ENCODE measurements at places on chromosomes 6 and 20.
A peak's percentile ranks its signal among the peaks of the same experiment; 100 is the strongest.

GRCh38 chr6:131779304-131779703, 28.5 kb upstream of the ENPP1 start:
- no peak for DNase-seq

DNA sequence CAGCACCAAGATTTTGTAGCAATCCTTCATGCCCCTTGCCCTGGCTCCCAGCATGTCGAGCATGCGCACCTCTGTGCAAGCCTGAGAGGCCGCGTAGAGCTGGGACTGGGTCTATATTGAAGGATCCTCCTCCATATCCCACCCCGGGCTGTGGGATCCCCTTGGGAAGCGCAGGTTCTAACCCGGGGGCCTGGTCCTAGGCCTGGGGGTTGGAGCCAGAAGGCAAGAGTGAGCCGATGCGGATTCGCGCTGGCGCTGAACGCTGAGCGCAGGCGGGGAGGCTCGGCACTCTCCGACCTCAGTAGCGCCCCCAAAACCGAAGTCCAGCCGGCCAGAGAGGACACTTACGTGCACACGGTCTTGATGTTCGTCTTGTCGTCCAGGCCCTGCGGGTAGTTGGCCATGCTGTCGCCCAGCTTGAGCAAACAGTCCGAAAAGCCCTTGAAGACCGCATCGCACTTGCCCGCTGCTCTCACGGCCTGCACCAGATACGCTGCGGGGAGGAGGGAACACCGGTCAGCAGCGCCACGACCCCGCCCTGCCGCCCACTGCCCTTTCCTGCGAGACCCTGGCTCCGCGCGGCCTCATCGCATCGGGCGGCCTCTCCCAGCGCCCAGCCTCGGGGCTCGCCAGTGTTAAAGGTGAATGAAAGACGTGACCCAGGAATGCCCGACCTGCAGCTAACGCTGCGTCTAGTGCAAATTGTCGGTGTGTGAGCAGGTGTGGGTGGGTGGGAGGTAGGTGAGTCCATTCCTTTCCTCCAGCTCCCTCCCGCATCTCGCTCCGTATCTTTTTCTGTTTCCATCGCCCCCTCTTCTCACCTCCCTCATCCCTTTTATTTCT, 4.5 kb downstream of the NRN1 start:
- no peak for DNase-seq

GRCh38 chr20:40390654-40391053, 298.4 kb downstream of the MAFB start:
- DNase-seq, result no peak

GRCh38 chr20:48197066-48197465, 411.8 kb upstream of the SULF2 start:
- DNase-seq, result no peak

- DNase-seq, result no peak
These were observed 33.8 kb upstream of the IER3 start for GRCh38 chr6:30778001-30778635.

GRCh38 chr6:9732056-9732455, 682.8 kb downstream of the TFAP2A start:
- peak; percentile 5 for DNase-seq

DNA sequence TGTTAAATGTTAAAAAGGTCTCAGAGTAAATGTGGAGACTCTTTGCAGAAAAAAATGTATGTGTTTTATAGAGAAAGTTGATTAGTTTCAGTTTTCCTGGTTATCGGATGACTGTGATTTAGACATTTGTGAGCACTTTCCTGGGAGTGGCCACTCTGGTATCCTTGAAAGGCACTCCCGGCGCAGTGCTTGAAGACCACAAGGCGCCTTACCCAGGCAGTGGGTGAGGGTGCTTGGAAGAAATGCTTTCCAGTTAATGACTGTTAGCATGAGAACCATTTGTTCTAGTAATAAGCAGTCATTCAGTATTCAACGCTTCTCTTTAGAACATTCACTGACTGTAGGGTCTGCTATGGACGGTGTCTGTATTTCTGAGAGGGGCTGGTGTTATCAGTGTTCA, 7.2 kb downstream of the CDS2 start:
- DNase-seq, result no peak

- no peak for DNase-seq
These were observed 54.9 kb upstream of the FRMD1 start for GRCh38 chr6:168133687-168134559.

DNA sequence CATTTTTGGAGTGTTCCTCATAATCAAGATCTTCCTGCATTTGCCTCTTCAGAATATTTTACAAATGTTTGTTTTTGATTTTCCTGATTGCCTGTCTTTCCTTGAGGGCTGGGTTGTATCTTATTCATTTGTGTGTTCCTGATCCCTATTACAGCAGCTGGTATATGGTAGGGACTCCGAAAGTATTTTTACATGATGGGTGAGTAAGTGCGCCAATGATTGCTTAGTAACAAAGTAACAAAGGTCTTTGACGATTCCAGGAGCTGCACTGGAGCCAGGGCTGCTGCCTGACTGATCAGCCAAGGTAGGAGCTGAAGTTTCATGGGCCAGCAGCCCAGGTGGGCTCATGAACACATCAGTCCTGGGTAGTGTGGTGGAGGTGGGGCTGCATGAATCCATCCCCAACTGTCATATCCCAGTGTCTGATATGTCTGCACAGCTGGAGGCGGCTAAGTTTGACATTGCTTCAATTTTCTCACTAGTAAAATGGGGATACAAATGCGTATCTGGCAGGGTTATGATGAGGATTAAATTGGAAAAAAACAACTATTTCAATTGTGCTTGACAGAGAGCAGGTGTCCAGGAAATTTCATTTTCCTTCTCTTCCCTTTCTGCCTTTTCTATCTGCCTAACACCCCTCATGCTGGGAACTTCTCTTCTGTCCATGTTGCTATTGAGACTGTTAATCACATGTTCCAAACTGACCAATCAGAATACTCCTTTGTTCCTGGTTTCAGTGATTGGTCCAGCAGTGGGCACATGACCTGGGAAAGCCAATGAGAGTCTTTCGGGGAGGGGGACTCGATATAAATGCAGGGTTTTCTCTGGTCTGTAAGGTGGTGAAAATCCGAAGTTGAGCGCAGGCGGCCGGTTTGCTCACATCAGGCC, 90.7 kb downstream of the CDH26 start:
- peak; percentile 31 for DNase-seq

DNA sequence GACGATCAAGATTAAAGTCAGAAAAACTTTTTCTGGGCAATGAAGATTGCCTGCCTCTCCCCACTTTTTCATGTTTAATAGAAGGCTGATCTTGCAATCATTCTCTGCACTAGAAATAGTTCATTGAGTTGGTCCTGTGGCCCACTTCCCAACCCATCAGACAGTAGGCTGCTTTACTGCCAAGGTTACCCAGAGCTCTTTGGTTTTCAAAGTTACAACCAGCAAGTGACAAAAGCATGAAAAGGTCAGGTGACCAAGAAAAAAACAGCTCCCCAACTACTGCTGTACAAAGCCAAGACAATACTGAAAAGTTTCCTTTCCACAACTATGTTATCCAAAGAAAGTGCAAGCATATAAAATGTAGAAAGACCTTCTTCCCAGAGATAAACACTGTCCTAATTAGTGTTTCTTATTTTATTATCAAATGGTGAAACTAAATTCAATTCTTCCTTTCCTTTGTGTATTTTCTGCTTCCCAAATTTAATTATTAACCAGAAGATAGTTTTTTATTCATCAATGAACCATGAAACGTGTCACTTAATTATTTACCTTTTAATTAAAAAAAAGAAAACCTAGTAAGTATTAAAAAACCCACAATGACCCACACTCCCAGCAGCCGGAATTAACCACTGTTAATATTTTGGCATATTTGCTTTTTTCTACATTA, 16.6 kb downstream of the DNAAF9 start:
- peak; percentile 3 for DNase-seq

DNA sequence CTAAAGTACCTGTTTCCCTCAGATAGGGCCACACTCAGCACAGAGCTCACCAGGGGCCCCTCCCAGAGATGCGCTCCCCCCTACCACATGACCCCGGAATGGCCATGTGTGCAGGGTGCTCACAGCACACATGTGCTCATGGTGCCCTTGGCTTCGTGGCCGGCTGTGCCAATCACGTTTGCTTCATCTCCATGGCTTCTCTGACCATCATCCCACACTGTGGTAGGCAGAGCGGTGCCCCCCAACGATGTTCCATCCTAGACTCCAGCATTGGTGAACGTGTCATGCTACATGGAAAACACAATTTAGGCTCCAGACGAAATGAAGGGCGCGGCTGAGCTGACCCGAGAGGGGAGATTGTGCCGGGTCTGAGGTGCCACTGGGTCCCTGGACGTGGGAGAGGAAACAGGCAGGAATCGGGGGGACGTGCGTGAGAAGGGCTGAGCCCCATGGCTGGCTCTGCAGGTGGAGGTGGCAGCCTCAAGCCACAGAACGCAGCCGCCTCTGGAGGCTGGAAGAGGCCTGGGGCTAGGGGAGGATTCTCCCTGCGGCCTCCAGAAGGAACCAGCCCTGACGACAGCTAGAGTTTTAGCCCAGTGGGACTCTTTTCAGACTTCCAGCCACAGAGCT, 126.5 kb downstream of the DLL1 start:
- DNase-seq, result no peak

DNA sequence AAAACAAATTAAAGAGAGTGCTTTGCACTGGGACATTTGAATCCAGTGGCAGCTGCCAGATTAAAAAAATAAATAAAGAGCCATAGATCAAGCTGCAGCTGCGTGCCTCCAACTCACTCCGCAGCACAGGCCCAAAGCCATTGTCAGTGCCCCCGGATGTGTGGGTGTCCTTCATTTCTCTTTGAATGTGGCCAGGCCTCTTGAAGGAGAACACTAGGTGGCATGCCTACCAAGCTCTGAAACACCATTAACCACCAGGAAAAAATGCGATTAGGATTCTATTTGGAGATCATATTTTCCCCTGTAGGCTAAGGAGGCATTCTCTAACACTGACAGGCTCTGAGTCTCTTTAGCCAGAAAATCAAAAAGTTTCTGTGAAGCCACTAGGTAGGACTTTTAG, 549.8 kb downstream of the PRKN start:
- DNase-seq, result peak; percentile 72

DNA sequence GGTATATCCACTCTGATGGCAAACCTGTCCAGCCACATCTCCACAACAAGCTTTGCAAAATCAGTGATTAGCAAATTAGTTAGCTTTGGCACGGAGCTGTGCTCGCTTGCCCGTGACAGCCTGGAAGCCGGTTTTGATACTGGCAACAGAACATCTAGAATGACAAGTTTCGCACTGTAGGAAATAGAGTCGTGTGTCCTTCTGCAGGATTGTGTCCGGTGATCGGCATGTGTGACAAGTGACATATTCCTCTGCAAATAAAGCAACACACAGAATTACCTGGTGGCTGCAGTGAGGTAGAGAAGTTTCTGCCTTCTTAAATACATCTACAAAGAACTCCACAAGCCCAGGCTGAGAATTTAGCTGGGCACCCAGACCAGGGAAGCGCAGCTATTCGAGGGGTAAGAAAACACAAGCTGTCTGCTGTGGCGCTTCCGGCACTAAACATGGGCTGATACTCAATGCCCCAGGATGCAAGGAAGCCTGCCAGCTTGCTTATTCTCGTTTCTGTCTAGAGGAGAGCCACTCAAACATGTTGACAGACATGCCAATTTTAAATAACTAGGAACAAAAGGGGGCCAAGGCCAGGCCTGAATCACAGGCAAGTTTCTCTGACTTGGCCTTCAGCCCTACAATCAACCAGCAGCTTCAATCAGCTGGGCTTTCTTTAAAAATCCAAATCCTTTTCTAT, 22.2 kb downstream of the EIF2S2 start:
- DNase-seq, result no peak

DNA sequence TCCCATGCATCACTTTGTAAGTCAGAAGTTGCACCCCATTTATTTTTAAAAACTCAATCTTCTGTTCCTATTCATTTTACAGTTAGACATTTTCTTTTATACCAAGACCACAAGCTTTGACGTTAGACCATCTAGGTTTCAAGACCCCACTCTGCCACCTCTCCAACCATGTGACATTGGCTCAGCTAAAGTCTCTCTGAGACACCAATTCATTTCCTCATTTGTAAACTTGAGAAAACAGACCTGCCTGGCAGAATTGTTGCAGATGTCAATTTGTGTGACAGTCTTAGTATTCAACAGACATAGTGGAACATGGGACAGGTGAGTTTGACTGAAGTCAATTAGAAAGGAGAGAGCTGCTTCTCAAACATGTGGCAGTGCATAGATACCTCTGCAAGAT, 55.6 kb upstream of the CSE1L start:
- no peak for DNase-seq

- no peak for DNase-seq
These were observed 185.0 kb downstream of the ERMARD start for GRCh38 chr6:169936355-169936975.

DNA sequence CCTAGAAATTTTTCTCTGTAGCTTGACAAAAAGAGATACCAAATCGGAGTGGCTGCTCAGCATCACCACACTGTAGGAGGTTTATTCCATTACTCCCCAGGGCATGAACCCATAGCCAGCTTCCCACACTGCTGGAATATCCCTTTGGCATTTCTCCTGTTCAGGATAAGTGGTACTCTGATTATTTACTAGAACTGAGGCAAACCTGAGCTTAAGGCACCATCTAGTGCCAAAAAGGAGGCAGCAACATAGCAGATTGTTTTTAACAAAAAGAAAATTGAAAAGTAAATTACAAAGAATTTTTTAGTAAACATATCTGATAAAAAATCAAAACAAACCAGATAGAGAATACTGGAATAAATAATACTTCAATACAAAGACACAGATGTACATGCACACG, 181.7 kb downstream of the WDR27 start:
- peak; percentile 23 for DNase-seq

GRCh38 chr6:128350416-128351254, 169.8 kb downstream of the PTPRK start:
- peak; percentile 33 for DNase-seq

GRCh38 chr20:31669876-31670275, 32.2 kb downstream of the COX4I2 start:
- no peak for DNase-seq

DNA sequence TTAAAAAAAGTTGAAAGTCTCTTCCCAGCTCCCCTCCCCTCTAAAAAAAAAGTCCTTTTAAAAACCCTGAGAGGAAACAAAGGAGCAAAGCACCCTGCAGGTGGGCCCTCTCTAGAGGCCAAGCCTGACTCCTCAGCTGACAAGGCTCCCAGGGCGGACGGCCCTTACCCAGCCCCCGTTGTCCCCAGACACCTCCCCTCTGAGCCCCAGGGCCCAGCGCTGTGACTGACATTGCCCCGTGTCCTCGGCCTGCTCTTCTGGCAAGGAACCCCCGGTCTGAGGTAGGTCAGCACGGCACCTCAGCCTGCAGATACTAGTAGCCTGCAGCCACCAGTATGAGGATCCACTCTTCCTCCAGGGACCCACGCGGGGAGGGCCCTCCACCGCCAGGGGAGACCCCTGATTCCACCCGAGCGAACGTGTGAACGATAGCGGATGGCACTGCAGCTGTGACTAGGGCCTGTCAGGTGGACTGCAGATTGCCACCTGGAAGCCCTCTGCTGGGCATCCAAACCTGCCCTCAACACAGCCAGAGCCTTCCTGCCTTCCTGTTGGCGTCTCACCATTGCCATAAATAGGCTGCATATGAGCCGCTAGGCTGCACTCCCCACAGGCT, 34.2 kb downstream of the FOXC1 start:
- DNase-seq, result no peak

- no peak for DNase-seq
These were observed at the start of the genes DEFB124 and REM1 for GRCh38 chr20:31474758-31475427. Gene DEFB124 (minus strand): TSS chr20:31475127. CDS start chr20:31473013, 2,114 bp downstream. Gene REM1 (plus strand): TSS chr20:31475288. CDS start chr20:31476446, 1,158 bp downstream.
